ENCODE measurements at places on chromosomes 2 and 18.

DNA sequence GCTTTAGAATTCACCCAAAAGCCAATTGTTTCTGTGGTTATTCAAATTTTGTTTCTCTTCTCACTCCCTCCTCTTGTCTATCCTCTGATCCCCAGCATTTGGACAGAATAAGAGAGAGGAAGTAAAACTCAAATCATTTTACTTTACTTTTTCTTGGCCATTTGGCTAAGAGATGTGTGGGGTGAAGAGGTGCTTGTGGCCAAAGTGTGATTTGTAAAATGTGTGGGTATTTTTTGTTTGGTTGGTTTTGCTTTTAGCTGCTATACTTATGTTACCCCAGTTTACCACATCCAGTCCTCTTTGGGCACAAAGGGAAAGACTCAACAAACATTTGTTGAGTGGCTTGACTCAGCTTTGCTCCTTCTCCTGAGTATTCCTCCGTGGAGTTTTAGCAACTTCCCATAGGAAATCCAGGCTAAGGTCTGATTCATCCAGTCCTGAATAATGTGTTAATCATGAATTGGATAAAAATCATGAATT, 109.1 kb upstream of the CYP1B1 start:
- DNase-seq = no peak

- no peak for DNase-seq
Observed at GRCh38 chr2:43609290-43609918, 13.6 kb upstream of the THADA start.

DNA sequence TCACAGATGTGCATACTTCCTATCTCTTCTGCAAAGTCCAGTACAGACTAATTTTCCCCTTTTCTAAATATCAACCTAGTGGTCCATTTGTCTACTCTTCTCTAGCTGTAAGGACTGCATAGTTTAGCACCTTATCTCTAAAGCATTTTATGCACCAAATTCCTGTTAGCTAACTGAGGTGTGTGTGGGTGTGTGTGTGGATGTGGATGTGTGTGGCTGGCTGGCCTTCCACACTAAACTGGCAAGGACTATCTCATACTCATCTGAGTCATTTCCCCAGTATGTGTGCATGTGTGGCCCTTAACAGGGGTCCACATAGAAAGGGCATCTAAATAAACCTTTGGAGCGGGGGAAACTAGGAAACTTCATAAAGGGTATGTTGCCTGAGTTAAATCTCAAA, 139.6 kb downstream of the TTC32 start:
- DNase-seq = no peak

GRCh38 chr2:159922563-159922962, 124.6 kb upstream of the CD302 start:
- DNase-seq = no peak

- DNase-seq = no peak
Observed at GRCh38 chr18:58064406-58064998, 20.5 kb downstream of the NEDD4L start.

GRCh38 chr18:53991805-53992204, 232.7 kb downstream of the MBD2 start:
- DNase-seq = no peak
